GM03348 (cell line): ENCODE measurements at places on chromosomes 7 and 10.

DNA sequence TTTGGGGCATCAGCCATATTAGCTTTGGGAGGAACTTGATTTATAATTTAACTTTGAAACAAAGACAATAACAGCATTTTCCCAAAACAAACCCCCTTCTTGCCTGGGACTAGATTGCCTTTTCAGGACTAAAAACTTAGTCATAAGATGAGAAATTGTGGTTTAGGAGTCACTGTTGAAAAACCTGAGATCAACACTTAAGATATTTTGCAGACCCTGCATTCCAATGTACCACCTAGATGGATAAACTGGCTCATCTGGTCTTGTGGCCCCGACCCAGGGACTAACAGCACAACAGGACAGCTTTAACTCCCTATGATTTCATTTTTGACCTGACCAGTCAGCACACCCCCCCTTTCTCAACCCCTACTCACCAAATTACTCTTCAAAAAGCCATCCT is 1165.4 kb downstream of the XPNPEP1 start:
- no peak for DNase-seq

- DNase-seq = peak; percentile 31
Measured at GRCh38 chr10:100347568-100348195, 649 bp downstream of the SCD start.

DNA sequence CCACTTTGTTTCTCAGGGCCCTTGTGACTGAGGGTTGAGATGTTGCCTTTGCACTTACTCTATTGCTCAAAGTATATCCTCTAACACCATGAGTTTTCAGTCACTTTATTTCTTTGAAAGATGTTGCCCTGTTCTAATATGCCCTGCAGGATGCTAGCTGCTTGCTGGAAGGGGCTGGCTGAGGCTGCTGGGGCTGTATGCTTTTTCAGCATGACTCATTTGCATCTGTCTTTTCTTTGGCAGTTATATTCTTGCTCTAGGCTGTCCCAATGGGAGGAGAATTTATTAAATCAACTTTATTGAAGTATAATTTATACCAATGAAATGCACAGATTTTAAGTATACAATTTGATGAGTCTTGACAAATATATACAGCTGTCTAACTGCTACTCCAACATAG is 157.7 kb downstream of the PLPP4 start:
- no peak for DNase-seq

DNA sequence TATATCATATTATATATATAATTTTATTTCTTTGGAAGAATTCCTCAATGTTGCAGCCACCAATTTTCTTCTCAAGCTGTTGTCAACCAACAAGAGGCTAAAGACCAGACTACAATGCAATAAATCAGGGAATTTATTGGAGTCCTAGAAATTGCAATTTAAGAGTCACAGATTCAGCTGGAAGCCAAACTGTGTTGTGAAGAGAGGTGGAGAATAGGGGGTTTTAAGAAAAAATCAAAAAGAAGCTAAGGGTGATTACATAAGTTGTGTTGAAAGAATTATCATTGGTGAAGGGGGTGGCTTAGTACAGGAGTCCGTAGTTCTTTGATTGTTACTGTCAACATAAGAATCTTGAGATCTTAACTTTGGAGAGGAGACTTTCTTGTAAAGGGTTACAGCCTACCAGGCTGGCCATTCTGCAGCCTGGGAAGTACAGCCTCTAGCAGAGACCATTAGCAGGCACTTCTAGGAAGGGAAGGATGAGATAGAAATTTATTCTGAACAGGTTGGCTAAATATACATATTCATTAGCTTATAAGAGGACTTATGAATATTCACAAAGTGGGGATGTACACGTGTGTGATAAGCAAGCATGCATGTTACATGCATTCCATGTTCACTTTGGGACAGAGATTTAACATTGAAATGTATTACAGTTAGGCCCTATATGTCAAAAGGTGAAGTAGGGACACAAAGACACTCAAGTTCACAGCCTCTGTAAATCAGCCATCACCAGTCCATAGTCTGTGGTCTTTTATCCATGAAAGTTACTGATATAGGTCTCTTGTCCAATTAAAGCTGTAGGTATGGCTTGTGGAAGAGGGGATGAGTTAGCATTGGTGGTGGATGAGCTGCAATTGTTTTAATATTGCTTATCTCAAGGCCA is 8.3 kb upstream of the TMEM168 start:
- no peak for DNase-seq
